ENCODE measurements at places on chromosomes 6 and 20.

DNA sequence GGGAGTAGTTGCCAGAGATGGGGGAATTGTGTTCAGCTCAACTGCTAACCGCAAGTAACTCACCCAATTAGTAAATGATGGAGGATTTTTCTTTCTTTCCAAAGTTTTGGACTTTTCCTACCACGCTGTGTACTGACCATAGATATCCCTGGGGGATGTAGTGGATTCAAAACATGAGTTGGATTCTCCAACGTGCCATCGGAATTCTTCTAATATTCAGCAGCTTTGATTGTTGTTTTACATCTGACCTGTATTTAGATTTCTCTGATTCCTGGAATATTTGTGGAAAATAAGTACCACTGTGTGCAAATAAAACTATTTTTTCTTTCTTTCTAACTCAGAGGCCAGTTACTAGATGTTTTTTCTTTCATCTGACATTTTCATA lies 1.1 kb downstream of the CCDC170 start:
- no peak for DNase-seq

GRCh38 chr20:47664068-47664437 lies 121.2 kb downstream of the SULF2 start:
- no peak for DNase-seq

DNA sequence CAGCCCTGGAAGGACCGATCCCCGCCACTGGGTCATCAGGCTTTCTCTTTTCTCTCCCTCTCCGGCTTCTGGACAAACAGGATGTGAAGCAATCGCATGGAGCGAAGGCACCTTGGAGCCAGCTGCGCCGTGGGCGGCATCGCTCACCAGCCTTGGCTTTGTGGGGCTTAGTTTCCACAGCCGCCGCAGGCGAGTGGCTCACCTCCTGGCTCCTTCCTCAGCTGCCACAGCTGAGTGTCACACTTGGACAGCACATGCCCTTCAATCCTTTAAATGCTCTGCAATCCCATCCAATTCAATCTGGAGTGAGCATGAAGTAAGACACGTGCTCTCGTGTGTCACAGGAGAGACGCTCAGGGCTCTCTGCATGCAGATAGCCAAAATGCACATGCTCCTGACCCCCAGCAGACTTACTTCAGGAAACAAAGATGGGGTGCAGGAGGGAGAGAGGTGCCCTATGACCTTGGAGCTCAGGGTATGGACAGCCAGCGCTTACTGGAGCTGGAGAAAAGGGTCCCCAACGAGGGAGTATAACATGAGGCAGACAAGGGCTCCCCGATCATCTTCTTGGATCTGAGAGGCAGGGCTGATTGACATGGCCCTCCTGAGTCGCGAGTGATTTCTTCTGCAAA lies 70.9 kb downstream of the BMP7 start:
- no peak for DNase-seq

- peak; percentile 37 for DNase-seq
Measured at GRCh38 chr6:32244946-32245398, 21.1 kb upstream of the NOTCH4 start.

DNA sequence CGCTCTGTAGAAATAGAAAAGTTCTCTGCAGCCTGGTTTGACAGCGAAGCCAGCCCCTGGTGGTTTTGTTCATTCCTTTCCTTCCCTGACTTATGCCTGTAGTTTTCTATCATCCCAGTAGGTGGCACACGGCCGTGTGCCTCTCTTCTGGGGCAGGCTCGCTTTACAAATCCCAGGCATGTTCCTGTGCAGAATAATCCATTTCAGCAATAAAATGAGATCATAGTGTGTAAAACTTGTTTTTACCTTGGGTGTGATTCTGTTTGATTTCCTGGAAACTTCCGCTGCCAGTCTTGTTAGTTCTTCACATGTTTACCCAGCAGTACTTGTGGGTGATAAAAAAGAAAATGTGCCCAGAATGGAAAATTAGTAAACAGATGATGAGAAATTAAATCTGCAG lies 7.4 kb upstream of the INSM1 start:
- no peak for DNase-seq

DNA sequence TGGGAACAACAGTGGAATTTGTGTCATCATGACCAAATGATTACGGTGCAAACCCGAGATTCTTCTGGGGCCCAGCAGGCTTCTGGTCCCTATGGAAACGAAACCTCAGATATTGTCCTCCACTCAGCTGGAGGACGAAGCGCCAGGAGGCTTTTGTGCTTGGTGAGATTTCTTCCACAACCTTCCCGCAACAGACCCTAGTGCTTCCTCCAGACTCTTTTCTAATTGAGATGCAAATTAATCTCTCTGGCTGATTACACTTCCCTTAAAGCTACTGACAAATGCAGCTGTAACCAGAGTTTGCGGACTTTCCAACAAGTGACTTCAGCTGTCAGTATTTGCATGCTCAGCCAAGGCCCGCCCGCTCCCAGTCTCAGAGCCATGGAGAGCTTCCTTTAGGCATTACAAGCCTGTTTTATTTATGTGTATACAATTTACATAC lies 96.0 kb downstream of the INSM1 start:
- no peak for DNase-seq

DNA sequence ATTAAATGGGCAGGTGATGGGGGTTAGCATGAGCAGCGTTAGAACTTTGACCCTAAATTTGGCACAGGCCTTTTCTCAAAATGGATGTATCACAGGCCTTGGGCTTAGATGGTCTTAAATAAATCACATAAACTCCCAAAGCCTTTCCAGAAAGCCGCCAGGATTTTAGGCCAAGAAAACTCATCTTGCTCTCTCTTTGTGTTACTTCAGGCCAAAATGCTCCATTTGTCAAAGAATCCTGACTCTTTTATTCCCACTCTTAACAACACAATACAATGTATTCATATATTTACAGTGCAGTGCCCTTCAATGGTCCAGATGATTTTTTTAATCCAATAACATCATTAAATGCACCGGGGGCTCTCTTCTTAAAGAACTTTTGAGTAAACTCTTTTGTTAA lies 5.9 kb upstream of the TCP11 start:
- no peak for DNase-seq

DNA sequence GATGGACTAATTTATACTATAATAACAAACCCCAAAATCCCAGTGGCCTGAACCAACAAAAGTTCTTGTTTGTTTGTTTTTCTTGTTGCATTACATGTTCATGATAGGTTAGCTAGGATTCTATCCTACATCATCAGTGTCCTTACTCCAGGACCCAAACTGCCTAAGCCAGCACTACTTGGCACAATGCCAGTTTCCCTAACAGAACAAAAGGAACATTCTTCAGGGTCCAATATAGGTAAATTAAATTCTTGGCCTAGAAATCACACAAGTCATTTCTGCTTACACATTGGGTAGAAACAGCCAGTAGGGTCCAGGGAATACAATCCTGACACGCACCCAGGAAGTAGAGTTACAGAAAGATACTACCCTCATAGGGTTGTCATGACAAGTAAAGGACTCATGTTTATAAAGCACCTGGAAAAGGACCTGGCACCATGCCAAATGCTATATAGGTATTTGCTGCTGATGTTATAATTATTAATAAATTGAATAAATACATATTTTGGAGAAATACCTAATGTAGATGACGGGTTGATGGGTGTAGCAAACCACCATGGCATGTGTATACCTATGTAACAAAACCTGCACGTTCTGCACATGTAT lies 38.8 kb downstream of the RCAN2 start:
- DNase-seq: no peak

DNA sequence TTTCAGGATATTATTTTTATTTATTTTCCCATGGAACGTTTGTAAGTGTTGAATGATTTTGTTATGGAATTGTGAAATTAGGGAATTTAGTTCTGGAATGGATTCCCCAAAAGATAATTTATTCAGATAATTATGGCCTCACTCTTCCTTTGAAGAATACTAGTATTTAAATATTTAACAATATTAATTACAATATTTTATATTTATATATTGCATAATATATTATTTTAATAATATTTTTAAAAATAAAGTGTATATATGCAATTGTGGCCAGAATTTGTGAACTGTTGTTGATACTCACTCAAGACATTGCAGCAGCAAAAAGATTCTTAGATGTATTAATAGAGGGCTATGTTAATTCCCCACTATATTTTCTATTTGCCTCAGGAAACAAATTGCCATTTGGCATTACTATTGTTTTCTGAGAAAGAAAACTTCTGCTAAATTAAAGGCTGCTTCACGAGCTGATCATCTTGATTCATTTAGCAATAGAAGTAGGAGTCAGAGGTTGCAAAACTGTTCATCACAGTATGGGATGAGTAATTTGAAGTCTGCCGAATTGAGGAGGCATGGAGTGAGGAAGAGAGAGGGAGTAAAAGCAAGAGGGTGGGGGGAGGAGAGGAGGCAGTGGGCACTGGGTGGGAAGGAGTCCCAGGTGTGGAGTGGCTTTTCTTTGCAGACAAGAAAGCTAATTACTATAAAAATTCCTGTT lies 729.2 kb downstream of the DHX35 start:
- DNase-seq: no peak

DNA sequence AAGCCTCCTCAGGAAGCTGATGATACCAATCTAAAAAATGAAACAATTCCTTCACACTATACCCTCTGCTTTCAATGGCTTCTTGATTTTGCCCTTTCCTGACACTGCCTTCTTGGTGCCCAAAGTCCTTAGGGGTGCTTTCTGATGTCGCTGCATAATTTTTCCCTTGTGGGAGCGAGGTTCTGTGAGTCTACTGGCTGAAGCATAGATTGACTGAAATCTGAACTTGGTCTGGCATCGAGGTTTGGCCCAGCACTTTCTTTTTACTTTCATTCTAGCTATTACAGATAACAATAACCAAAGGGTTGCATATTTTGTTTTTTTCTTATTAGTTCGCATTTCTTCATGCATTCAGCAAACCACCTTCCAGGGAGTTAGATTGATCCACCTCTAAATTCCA lies 65.8 kb downstream of the E2F3 start:
- DNase-seq: no peak

DNA sequence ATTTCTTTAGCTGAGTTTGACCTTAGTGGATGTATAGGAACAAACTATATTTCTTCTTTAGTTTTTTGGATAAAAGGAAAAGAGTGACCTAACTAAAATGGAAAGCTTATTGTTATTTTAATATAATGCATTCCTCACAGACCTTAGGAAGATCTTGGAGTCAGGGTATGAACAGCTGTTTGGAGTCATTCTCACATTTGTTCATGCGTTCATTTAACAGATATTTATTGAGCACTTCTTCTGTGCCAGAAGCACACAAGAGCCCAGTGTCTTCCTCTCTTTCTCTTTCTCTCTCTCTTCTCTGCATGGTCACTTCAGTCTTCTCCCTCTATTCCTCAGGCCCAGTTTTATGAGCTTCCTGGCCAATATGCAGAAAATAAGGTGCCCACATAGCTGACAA lies 744.0 kb upstream of the MAP3K7 start:
- no peak for DNase-seq

DNA sequence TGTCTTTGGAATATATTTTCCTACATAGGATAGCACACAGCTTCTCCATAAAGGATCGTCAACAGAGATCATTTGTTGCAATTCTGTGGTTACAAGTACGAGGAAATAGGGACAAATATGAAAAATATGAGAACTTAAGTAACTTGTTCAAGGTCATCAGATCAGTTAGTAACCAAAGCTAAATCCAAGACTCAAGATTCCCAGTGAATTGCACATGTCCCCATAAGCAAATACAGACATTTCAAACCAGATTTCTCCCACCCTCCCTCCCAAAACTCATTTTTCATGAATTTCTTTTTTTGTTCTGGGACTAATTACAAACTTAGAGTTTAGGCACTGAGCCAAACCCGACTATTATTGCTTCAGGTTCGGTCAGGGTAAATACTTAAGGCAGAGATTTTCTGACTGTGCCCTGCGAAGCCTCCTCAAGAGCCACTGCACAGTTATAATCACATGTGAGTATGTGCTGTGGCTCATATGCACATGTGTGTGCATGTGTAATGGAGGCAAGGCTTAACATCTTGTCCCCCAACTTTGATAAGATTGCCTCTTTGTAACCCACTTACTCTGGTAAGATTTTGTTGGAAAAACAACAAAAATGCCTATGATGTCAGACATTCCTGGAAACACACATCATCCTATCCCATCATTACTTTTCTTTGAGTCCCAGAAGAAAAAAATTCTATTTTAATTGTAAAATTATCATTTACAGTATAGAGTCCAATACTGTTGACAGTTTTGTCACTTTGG lies 216.2 kb downstream of the CD83 start:
- no peak for DNase-seq

- DNase-seq: no peak
Measured at GRCh38 chr6:28340310-28341095, 4.6 kb upstream of the ZSCAN31 start.

- no peak for DNase-seq
Measured at GRCh38 chr6:8859501-8859900, 424.2 kb upstream of the SLC35B3 start.

DNA sequence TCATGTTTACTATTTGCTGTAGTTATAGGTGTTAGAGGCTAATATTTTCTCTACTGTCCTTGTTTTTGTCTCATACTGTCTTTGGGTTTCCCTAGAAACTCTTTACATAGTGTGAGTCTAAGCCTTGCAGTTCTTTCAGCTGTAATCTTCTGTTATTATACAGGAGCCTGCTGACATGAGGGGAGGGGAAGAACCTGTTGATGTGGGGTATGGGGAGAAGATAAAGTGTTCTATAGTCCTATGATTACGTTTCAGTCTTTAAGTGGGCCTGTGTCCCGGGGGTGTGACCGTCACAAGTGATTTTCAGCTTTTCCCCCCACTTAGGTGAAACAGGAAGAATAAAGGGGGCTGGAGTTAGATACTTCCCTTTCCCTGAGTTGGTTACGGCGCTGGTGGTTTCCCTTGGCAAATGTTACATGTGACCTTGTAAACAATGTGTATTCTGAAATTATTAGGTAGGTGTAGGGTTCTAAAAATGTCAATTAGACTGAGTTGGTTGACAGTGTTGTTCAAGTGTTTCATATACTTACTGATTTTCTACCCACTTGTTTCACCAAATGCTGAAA lies 41.3 kb downstream of the REV3L start:
- no peak for DNase-seq

GRCh38 chr6:110841266-110841665 lies 26.0 kb upstream of the CDK19 start:
- DNase-seq: no peak

DNA sequence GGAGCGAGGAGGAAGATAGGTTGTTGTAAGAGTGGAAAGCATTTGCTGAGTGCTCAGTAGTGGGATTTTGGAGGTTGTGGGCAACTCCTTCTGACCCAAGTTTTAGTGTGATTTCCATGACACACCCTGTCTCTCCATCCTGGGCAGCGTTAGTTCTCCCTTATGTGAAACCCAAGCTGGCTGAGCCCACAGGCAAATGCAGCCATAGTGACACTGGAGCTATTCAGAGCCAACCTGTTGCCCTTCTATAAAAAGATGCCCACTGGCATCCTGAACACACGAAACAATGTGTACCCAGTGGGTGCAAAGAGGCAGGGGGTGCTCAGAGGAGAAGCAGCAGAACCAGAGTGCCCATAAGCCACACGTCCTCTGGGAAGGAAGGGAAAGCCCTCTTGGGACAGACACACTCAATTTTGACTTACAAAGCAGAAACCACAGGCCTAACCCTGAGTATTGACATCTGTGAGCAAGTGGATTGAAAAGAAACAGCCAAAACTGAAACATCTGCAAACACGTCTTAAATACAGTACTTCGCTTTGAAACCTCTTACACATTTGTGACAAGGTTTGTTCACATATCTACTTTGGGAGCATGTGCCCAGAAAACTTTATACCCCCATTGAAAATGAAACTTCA lies 54.6 kb downstream of the BPIFB1 start:
- no peak for DNase-seq

Data from stimulated activated CD4-positive, alpha-beta T cell treated with anti-CD3 and anti-CD28 coated beads, TNF-alpha, amount 100 ng/mL, for 1 hour (primary cell).